Activated T-helper 1 cell treated with anti-CD3 and anti-CD28 coated beads, Interleukin-2, amount 50 U/mL, for 16 hours (primary cell): ENCODE measurements at places on chromosomes 6 and 20.

DNA sequence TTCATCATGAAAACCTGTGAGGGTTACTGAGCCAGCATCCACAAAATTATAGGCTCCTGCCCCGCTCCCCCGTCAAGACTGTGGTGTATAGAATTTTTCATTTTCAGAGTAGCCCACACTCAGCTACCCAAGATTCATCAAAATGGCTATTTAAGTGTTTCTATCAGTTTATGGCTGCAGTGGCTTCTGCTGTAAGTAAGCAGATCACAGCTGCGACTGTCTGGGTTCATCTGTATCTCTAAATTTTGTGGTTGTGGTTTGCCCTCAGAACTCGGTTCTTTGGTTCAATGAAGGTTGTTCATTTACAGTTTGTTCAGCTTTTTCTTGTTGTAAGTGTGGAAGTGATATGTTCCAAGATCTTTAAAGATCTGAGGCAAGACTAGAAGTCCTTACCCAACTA is 284.2 kb downstream of the DOK5 start:
- no peak for DNase-seq

- DNase-seq = peak; percentile 41
Measured at GRCh38 chr6:33692760-33693158, 18.7 kb downstream of the UQCC2 start.

DNA sequence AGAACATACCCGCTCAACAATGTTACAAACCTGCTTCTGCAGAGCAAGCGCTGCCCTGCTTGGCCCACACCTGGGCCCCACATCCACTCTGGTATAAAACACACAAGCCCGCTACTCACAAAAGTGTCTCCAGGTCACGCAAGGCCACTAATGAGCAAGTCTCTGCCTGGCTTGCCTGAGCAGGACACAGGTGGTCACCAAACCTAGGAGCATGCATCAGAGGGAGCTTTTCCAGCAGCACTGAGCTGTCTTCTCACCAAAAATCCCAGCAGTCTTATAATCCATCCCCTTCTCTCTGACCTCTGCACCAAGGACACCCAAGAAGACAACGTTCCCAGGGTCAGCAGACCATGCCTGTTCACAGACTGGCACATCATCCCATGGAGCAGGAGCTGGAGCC is 100.8 kb downstream of the DLL1 start:
- DNase-seq = no peak

DNA sequence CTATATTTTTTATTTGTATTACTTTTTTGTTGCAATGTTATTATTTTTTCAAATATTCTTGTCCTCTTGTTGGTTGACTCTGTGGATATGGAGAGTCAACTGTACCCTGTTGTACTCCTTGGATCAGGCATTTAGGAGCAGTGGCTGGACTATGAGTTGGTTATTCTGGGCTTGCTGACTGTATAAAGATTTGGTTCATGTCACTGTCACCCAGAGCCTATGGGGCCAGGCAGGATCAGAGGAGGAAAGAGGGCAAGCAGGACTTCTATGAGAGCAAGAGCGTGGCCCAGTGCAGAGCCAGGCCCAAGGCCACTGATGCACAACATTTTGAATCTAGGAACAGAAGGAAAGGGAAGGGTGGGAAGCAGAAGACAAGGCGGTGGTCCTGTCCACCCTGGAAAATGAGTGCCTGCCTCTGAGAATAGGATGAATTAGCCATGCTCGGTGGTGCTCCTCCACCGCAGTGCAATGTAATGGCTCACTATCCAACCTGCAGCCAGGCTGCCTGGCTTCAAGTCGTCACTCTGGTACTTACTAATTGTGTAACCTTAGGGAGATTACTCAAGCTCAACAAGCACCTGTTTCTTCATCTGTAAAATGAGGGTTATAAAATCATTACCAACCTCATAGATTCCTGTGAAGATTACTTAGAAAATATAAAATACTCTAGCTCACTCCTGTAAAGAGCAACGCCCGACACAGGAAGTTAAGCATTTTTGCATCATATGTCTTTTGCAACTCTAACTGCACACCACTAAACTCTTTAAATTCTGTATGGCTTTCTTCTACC is 192.1 kb downstream of the KCNQ5 start:
- no peak for DNase-seq

DNA sequence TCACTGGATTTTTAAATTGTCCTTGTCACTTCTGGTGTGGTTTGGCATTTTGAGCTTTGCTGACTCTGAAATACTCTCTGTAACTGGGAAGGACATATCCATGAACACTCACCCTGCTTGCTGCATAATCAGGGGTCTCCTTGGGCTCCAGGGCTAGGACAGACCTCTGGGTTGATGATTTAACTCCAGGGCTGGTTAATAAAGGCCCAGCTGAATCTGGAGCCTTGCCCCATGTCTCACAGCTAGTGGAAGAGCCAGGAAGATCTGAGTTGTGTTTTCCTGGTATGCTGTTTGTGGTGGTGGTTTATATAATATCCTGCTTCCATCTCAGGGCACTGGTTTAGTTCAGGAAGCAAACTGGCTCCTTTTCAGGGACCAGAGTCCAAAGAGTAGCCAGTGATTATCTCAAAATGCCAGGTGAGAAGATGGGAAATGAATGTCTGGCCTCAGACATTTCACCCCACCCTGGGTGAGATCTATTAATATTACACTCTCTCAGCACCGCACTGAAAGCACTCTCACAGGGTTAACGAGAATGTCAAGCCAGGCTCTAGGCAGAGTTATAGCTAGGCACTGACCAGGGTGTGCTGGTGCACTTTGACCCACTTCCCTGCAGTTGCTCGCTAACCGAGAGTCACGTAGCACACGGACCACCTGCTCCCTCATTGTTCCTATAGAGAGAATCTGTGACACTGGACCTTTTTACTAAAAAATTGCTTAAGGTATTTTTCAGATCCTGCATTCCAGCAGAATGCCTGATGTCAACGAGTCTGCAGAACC is 90.1 kb upstream of the SLC22A16 start:
- no peak for DNase-seq

DNA sequence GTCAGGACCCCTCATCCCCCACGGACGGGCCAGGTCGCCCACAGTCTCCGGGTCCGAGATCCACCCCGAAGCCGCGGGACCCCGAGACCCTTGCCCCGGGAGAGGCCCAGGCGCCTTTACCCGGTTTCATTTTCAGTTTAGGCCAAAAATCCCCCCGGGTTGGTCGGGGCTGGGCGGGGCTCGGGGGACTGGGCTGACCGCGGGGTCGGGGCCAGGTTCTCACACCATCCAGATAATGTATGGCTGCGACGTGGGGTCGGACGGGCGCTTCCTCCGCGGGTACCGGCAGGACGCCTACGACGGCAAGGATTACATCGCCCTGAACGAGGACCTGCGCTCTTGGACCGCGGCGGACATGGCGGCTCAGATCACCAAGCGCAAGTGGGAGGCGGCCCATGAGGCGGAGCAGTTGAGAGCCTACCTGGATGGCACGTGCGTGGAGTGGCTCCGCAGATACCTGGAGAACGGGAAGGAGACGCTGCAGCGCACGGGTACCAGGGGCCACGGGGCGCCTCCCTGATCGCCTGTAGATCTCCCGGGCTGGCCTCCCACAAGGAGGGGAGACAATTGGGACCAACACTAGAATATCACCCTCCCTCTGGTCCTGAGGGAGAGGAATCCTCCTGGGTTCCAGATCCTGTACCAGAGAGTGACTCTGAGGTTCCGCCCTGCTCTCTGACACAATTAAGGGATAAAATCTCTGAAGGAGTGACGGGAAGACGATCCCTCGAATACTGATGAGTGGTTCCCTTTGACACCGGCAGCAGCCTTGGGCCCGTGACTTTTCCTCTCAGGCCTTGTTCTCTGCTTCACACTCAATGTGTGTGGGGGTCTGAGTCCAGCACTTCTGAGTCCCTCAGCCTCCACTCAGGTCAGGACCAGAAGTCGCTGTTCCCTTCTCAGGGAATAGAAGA is 978 bp downstream of the HLA-A start:
- DNase-seq = no peak

DNA sequence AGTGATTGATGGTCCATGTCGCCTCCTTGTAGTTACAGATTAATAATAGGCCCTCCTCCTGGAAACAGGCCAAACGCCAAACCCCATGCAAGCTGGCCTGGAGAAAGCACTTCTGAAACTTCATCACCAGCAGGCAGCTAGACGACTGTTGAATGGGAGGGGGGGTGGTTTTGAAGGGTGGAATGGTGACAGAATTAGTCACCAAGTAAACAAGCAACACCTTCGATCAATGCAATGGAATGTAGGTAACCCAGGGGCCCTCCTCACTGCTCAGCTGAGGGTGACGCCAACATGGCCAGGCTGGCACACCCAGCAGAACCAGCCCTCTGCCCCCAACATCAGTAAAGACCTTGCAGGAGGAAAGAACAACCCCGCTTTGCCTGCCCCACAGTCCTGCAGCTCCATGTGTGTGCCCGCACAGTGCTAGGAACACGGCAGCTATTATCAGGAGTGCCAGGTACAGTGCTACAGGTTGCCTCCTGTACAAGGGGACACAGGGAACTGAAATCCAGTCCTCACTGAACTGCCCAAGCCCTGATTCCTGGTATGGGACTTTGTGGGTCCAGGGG is 2.7 kb downstream of the BCAS1 start:
- no peak for DNase-seq

DNA sequence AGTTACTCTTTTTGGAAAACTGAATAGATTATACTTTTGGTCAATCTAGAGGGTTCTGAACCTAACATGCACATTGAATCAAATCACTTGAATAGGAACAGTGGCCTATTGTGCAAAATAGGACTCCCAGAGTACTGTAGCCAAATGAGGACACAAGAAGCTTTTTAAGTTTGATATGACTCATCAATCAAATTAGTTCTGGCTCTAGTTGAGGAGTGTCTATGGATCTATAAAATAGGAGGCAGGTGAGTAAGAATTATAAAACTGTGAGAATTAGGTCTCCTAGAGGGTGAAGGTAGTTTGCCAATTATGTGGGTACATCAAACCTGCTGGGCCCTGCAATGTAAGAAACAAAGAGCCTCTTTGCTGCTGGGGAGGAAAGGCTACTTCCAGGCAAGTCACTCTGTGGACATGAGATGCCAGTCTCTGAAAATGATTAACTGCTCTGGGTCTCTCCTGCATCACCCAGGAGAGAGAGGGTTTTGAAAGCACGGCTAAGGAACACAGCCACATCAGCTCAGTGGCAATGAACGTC is 112.3 kb downstream of the RCAN2 start:
- DNase-seq = no peak

- DNase-seq = no peak
Measured at GRCh38 chr6:152794696-152795095, 44.1 kb downstream of the VIP start.

DNA sequence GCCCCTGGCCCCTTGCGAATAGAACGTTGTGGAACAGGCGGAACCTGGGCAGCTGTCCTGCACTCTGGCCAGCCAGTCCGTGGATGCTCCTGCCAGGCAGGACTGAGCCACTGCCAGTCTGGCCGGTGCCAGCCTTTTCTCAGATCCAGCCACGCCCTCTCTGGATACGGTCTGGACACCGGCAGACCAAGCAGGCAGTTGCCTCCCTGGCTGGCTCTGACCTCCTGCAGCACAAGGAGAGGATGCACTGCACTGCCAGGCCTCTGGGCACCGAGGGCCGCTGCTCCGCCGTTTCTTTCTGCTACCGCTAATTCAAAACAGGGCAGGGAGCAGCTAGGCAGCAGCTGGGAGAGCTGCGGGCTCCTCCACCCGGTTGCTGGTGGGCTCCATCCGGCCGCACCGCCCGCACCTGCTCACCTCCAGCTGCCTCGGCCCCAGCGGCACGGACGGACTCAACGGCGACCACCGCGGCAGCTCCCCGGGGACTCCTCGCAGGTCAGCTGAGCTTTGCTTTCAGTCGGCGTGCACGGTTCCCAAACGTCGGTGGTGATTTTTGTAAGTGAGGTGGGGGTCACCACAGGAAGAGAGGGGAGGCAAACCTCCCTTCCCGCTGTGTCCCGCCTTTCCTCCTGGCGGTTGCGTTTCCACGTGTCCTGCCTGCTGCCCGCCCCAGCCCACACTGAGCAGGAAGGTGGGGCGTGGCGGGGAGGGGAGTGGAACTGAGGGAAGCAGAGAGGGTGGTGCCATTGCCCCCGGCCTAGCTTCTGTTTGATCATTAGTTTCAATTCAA is 30.3 kb upstream of the AFDN start:
- no peak for DNase-seq

DNA sequence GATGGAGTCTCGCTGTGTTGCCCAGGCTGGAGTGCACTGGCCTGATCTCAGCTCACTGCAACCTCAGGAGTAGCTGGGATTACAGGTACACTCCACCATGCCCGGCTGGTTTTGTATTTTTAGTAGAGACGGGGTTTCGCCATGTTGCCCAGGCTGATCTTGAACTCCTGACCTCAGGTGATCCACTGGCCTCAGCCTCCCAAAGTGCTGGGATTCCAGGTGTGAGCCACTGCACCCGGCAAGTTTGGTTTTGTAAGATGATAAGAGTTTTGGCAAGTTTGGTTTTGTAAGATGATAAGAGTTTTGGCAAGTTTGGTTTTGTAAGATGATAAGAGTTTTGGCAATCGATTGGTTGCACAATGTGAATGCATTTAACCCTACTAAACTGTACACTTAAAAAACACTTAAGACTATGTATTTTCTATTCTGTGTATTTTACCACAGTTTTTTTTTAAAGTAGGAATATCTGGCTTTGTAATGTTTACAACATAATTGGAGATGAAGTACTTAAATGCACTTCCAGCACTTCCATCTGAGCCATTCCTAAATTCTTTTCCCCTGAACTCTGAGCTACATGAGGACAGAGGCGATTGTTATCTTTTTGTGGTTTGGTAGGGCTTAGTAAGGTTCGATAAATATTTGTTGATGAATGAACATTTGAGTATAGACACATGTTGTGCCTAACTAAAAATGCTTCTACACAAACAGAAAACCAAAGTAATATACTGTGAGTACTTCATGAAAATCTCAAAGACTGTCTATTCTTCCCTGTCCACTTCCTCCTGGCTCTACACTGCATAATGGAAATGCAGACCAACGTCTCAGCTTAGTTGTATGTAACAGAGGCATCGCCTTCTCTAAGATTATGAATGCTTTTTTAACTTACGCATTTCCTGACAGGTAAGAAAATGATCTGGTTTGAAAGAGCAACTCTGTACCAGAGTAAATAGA is 18.8 kb downstream of the SAMHD1 start:
- DNase-seq = no peak

DNA sequence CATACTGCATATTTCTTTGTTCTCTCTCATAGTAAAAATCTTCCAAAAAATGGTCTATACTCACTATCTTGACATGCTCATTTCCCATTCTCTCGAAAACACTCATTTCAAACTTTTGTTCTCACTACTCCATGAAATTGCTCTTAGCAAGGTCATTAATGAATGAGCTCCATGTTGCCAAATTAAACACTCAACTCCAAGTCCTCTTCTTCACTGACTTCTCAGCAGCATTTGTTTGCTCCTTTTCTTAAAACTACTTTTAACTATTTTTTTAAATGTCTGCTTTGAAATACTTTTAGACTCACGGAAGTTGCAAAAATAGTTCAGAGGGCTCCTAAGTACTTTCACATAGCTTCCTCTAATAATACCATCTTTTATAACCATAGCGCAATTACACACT is 274.0 kb upstream of the PREP start:
- no peak for DNase-seq

DNA sequence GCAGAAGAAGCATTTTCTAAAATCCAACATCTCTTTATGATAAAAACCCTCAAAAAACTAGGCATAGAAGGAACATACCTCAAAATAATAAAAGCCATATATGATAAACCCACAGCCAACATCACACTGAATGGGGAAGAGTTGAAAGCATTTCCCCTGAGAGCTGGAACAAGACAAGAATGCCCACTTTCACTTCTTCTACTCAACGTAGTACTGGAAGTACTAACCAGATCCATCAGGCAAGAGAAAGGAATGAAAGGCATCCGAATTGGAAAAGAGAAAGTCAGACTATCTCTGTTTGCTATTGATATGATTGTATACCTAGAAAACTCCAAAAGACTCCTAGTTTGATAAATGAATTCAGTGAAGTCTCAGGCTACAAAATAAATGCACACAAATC is 7.9 kb upstream of the CDK19 start:
- DNase-seq = no peak
